ENCODE measurements at places on chromosomes 7 and 10. TPM values are rescaled to one million over a fixed set of nuclear protein-coding genes. Genes with fewer than 3 reads are reported as not detected.

SPRN gene
- not detected for total RNA-seq

TLL2 gene
- total RNA-seq = 2.6 TPM

NUTM2A gene
- total RNA-seq = 0.27 TPM

UPP1 gene
- total RNA-seq = 28.6 TPM

WIPF3 gene
- 5.9 TPM for total RNA-seq

CHN2 gene
- 7.5 TPM for total RNA-seq

COL17A1 gene
- 0.04 TPM for total RNA-seq

EEF1AKMT2 gene
- total RNA-seq = 38.0 TPM

FAM180A gene
- total RNA-seq = not detected

CRPPA gene
- total RNA-seq = 0.45 TPM

NXPH1 gene
- 5.2 TPM for total RNA-seq

ADO gene
- total RNA-seq = 48.3 TPM

HOXA1 gene
- not detected for total RNA-seq

LRRC17 gene
- total RNA-seq = 3.1 TPM

All from GM23338 (cell line).